M059J (cell line): ENCODE measurements at places on chromosomes 11 and 22.

- DNase-seq = no peak
These were observed 50.7 kb downstream of the TSPAN18 start for GRCh38 chr11:44777209-44778194.

DNA sequence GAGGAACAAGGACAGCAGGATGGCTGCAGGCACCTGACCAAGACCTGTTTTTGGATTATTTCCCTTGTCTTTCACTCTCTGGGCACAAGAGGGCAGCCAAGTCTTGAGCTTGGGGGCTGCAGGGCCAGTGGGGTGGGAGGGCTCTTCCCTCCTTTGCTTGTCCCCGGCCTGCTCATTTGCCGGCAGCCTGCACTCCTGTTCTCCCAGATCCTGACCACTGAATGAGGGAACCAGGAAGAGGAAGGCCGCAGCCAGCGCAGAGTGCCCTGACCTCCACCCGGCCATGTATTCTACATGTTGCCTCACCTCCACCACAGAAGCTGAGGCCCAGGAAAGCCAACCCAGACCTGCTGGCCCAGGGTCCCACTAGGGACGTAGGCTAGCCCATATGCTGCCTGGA lies 15.5 kb upstream of the NNMT start:
- peak; percentile 83 for DNase-seq

- no peak for DNase-seq
These were observed 367.0 kb upstream of the CADM1 start for GRCh38 chr11:115871161-115871760.

GRCh38 chr11:128365044-128365443 lies 222.3 kb downstream of the ETS1 start:
- DNase-seq = peak; percentile 61

GRCh38 chr22:49632199-49633009 lies 195.3 kb downstream of the BRD1 start:
- DNase-seq = peak; percentile 50

DNA sequence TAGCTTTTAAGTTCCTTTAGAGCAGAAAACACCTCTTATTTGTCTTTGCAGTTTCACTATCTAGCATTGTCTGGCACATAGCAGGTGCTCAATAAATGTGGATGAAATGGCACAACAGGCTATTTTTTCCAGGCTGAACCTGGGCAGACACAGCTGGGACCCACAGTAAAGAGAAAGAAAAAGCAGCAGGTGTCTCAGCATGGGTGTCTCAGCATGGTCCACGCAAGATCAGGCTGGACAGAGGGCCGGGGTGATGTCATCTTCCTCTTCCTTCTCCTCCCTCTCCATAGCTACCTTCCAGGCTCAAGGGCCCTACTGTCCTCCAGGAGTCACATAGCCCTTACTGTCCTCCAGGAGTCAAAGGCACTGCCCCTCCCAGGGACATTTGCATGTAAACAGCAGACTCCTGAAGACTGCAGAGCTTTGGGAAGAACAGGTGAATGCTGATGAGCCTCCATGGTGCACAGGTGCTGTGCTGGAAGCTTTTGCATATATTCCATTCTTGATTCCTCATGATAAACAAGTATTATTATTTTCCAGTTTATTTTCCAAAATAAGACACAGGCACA lies 65.2 kb downstream of the DSCAML1 start:
- no peak for DNase-seq

DNA sequence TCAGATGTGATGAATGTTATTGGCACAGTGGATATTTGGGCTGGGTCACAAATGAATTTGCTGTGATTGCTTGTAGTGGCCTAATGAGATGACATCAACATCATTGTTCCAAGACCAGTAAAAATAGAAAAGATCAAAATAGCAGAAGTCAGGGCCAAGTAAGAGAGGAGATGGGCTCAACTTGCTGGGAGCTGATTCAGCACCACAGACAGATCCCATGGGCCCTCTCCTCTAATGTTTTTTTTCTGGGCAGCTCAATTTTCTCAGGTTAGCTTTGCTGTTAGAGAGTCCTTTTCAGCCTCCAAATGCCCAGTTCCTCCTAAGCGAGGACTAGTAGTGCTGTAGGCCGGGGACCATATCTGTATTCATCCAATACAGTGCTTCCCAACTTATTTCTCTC lies 86.0 kb upstream of the IZUMO1R start:
- DNase-seq = no peak

GRCh38 chr11:32334822-32335221 lies 100.5 kb downstream of the WT1 start:
- no peak for DNase-seq

- DNase-seq = no peak
These were observed 406.0 kb downstream of the MIAT start for GRCh38 chr22:27063406-27063805.

DNA sequence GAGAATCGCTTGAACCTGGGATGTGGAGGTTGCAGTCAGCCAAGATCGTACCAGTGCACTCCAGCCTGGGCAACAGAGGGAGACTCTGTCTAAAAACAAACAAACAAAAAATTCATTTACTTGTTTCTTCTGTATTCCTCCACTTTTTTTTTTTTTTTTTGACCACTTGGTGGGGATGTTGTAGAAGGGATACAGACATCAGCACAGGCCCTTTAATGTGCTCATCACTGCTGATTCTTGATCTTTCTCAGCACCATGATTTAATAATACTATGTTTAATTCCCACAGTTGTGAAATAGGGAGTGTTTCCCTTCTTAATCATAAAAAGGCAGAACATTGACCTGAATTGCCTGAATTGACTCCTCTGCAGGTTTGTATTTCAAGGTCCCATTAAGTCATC lies 4.5 kb downstream of the TTC9C start:
- DNase-seq = peak; percentile 43
